ENCODE measurements at places on chromosomes 3 and 15.

- DNase-seq = no peak
Measured at GRCh38 chr3:31671976-31672375, 139.3 kb downstream of the STT3B start.

DNA sequence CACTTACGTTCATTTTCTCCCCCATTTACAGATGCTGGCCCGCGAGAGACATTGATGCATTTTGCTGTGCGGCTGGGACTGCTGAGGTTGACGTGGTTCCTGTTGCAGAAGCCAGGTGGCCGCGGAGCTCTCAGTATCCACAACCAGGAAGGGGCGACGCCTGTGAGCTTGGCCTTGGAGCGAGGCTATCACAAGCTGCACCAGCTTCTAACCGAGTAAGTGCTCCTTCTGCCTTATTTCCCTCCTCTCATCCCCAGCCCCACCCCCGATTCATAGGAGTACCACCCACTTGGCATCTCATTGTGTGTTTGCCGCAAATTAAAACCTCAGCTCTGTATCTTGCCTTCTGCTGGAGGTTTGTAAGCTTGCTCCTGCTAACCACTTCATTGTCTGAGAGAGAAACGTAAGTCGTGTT lies 163.3 kb downstream of the AKAP13 start:
- no peak for DNase-seq

- DNase-seq = peak; percentile 83
Measured at GRCh38 chr15:101242160-101242998, 9.5 kb downstream of the CHSY1 start.

DNA sequence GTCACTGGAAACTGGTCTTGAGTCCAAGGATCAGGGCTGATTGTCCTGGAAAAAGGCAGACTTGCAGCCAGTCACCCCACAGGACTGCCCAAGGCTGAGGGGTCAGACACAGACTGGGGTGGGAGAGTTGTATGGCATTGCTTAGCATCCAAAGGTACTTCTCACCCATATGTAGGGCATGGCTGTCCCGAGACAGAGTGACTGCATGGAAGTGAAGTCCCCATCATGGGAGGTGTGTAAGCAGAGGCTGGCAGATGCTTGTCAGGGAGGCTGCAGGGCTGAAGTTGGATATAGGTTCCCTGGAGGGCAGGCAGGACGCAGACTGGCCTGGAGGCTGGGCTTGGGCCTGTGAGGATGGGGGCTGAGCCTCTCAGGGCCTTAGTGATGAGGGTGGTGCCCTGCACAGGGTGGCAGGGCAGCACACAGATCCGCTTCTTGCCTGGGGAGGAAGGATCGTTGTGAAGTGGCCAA lies 31.1 kb downstream of the PSTPIP1 start:
- DNase-seq = no peak

GRCh38 chr3:179606534-179607085 lies 2.0 kb downstream of the NDUFB5 start:
- DNase-seq = no peak

DNA sequence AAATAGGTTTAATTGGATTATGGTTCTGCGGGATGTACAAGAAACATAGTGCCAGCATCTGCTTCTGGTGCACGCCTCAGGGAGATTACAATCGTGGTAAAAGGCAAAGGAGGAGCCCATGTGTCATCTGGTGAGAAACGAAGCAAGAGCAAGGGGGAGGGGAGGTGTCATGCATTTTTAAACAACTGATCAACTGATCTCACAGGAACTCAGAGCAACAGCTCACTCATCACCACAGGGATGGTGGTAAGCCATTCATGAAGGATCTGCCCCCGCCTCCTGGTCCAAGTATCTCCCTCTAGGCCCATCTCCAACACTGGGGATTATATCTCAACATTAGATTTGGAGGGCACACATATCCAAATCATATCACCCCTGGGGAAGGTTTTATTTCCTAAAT lies 42.1 kb upstream of the FGF7 start:
- DNase-seq = no peak

DNA sequence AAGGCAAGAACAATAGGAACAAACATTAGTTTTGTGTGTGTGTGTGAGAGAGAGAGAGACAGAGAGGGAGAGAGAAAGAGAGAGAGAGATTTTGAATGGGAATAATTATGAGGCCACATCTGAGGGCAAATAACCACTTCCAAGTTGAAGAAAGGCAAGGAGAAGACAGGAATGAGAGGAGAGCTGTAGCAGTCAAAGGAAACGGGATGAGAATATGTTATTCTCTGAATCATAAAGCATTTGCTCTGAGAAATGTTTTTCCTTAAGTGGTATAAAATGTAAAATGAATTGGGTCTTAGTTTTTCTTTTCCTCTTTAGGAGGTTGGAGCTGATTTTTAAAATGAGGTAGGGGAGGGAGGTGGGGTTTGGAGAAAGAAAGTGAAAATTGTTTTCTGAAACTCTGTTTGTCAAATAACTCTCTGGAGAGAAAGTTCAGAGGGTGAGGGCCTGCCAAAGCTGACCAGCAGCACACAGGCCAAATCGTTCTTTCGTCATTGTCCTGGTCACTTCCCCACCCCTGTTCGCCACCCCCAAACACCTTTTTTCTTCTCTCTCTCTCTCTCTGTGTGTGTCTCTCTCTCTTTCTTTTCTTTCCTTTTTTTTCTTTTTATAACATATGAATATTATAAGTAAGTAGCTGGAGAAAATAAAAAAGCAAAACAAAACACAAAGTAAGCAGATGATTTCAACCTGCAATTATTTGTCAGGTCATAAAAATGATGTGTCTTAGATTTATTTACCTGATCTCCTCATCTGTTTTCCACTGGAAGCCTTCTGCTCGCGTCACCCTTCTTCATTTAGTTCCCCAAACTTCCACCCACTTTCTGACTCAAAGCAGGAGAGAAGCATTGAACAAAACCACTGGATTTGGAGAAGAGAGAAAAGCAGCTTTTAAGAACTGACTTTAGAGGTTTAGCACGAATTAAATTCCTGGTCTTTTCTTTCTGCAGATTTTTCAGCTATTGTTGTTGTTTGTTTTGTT lies 110.6 kb downstream of the LPP start:
- peak; percentile 82 for DNase-seq

DNA sequence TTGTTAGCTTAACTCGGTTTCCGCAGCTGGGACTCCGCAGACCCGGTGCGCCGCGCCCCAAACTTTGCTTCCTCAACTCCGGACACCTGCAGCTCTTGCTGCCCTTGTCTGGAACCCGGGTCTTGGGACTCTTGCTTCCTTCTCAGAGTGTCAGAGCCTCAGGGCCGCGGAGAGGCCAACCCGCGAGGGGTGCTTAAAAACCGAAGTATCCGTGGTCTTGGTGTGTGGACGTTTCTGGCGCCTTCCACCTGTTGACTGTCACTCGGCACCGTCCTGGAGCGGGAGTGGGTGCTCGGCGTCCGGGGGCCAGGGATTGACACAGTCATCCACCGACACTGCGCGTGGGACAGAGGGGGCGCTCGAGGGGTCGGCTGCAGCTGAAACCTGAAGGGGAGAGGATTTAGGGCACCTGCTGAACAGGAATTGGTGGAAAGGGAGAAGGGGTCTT lies 386 bp downstream of the SQOR start:
- DNase-seq = no peak

DNA sequence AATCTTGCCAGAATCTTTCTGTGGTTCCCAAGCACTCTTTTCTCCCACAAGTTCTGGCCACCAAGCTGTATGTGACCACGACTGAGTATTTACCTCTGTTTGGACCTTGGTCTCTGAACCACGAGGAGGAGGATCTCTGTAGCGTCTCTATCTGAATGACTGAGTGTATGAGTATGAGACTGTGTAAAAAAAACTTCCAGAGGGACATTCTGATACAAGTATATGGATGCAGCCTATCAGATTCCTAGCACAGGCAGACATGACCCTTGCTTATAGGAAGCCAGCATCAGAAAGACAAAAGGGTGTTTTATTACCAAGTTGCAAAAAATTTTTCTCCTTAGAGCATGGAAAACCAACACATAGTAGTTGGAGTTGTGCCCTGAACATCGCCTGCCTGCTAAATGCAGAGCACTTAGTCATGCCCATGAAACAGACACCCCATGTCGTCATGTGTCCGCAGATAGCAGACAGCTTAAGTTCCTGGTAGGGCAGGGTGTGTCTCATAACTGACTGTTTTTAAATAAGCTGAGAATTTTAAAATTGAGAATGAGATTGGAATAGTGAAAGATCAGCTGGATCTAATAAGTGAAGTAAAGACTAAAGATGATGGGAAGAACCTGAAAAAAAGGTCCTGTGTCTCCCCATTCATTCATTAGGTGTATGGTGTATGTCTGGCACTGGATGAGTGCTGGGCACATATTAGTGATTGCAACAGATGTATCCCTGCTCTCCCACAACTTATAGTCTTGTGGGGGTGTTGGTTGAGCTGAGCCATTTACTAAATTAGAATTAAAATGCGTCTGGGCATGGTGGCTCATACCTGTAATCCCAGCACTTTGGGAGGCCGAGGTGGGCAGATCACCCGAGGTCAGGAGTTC lies 30.9 kb downstream of the DAG1 start:
- peak; percentile 91 for DNase-seq

All from M059J (cell line).